Activated naive CD4-positive, alpha-beta T cell treated with anti-CD3 and anti-CD28 coated beads, Interleukin-2, amount 50 U/mL, for 16 hours (primary cell): ENCODE measurements at places on chromosomes 3 and 15.

GRCh38 chr3:106294121-106294520 is 425.3 kb upstream of the CBLB start:
- DNase-seq: no peak

DNA sequence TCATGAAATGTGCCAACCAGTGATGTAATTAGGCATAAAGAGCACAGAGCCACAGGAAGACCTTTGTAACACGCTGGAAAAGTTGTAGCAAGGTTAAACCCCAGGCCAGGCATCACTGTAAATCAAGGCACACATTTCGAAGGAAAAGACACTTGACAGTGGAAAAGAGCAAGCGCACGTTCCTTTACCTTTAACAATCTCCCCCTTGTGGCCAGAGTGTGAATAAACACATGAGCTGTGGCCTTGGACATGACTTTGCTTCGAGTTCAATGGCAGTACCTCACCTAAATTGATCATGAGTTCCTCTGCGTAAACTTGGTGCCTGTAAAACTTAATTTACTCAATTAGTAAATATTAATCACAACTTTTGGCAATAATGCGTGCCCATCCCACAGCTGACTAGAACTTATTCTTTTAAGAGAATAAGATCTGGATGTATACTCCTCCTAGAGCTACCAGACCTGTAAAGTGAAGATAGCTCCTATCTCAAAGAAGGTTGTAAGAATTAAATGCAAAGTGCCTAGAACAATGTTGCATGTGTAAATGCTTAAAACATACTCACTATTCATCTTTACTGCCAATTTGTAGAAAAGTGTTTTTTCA is 757.0 kb upstream of the NECTIN3 start:
- peak; percentile 52 for DNase-seq

DNA sequence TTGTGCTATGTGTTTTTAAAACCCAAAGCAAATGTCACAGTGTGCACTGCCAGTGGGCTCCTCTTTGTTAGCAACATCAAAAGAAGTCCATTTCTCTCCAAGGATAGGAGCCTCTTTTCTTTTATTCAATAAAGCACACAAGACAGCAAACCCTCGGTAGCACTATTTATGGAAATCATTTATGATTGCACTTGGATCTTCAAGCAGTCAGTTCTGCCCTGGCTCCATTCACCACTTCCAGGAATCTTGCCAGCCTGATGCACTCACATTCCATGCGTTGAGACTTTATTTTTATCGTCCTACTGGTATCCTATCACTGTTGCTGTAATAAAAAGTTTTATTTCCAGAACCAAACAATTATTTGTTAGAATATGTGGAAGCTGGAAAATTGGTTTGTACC is 412.1 kb downstream of the TBL1XR1 start:
- DNase-seq: no peak

- DNase-seq: peak; percentile 18
Measured at GRCh38 chr3:187975561-187976364, 178.2 kb upstream of the LPP start.

GRCh38 chr15:67968966-67969365 is 85.1 kb upstream of the PIAS1 start:
- DNase-seq: no peak

GRCh38 chr15:64622410-64623260 is 152.8 kb downstream of the RBPMS2 start:
- DNase-seq: peak; percentile 12

GRCh38 chr3:189734061-189734460 is 102.9 kb downstream of the TP63 start:
- no peak for DNase-seq

DNA sequence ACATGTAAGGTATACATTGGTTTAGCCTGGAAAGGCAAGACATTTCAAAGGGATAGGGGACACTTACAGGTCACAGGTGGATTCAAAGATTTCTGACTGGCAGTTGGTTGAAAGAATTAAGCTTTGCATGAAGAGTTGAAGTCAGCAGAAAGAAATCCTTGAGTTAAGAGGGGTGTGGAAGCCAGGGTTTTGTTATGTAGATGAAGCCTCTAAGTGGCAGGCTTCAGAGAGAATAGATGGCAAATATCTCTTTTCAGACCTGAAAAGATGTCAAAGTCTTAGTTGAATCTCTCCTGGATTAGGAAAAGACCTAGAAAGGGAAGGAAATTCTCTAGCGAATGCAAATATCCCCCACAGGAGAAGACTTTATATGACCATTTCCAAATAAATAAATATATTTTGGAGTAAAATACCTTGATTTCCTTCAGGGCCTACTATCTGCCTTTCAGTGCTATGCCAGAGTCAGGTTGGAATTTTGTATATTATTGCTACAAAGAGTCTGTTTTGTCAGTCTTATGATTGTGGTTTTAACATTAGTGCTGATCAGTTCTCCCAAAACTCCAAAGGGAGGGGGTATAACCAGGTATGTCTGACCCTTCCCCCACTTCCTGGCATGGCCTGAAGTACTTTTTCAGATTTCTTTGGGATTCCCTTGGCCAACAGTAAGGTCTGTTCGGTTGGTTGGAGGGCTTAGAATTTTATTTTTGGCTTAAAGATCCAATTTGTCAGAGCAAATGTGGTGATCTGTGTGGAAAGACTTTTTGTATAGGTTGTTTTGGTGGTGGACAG is 286.4 kb downstream of the LRTM1 start:
- DNase-seq: no peak
